Small intestine (tissue), 16 donors: ENCODE measurements at places on chromosomes 1 and 21. TPM values are rescaled to one million over a fixed set of nuclear protein-coding genes. Genes with fewer than 3 reads are reported as not detected.
A peak's percentile ranks its signal among the peaks of the same experiment; 100 is the strongest.

The TMEM125 gene
- polyA plus RNA-seq, result 94.3 TPM

The GJA9 gene
- polyA plus RNA-seq, result not detected

GRCh38 chr1:212237651-212238050 is 47.6 kb upstream of the PPP2R5A start:
- peak; percentile 82 for DNase-seq

- no peak for DNase-seq
Observed at GRCh38 chr1:190679983-190680382, 202.3 kb upstream of the BRINP3 start.

GRCh38 chr1:175150596-175151319 is 41.8 kb downstream of the KIAA0040 start:
- DNase-seq, result no peak

DNA sequence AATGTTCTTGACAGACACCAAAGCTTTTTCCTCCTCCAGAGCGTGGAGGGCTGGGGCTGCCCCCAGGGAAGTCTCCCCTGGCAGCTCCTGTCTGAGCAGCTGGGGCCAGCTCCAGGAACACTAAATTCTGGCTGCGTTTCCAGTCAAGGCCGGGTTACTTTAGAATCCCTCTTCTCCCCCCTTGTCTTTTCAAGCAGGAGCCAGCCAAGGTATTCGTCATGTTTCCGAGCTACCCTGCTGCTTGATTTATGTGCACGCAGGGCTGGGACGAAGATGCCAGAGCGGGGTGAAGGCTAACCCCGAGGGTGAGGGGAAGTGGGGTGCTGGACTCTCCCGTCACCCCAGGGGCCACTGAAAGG is 68.1 kb upstream of the ANGPTL1 start:
- DNase-seq, result no peak

DNA sequence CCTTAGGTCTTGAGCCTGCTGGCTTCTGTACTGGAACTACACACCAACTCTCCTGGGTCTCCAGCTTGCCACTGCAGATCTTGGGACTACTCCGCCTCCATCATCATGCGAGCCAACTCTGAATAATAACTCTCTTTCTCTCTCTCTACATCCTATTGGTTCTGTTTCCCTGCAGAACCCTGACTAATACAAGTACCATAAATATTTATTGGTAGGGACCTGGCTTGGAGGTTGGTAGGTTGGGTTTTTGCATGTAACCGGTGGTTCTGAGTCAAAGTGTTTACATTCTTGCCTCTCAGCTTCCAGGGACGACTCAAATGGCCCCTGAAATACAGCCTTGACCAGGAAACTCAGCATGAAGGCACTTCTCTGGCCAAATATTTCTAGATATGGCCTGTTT is 110.4 kb downstream of the KCND3 start:
- no peak for DNase-seq

The HORMAD1 gene
- not detected for polyA plus RNA-seq

- no peak for DNase-seq
Observed at GRCh38 chr1:167820684-167821355, 93.1 kb downstream of the ADCY10 start.

The SEMA6C gene
- 73.5 TPM for polyA plus RNA-seq

- DNase-seq, result peak; percentile 59
Observed at GRCh38 chr1:165928075-165928731, 100.8 kb downstream of the UCK2 start.

The C1QTNF12 gene
- polyA plus RNA-seq, result 39.8 TPM

DNA sequence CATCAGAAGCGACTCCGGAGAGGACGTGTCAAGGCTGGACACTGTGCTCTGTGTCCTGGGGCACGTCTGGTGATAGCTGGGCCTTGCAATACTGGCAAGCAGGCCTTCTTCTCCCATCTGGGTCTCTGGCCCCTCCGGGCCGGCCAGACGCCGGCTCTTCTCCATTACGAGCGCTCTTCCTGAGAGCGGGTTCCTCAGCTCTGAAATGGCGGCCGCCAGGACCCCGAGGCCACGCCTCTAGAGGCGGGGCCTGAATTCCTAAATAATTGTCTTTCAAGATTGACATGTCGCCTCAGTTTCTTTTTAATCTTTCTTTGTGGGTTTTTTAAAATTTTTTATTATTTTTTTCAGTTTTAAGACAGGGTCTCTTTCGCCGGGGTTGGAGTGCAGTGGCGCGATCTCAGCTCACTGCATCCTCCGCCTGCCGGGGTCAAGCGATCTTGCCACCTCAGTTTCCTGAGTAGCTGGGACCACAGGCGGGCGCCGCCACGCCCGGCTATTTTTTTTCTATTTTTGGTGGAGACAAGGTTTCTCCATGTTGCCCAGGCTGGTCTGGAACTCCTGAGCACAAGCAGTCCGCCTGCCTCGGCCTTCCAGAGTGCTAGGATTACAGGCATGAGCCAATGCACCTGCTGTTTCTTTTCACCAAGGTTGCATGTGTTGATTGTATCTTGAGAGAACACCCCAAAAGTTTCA is 9.2 kb downstream of the RNF2 start:
- DNase-seq, result no peak

The TPTE gene
- not detected for polyA plus RNA-seq

The OR2L3 gene
- polyA plus RNA-seq, result not detected

DNA sequence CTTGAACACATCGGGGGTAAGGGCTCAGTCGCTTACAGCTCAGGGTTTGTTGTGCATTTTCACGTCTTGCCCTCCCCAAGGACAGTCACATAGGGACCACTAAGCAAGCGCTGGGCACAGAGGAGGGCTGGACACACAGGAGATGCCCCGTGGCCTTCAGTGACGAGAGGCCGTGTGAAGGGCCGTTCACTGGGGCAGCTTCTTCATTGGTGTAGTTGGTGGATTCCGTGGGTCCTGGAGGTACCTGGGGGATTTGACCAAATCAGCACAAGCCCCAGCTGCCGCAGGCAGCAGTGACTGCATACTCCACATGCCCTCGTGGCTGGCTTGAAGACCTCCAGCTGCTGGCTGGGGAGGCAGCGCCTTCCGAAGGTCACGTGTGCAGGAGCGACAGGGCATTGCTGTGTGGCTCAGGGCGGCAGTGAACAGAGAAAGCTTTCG is 100.8 kb upstream of the C1orf174 start:
- no peak for DNase-seq

- no peak for DNase-seq
Observed at GRCh38 chr1:206003854-206004800, 932 bp upstream of the RAB7B start.

DNA sequence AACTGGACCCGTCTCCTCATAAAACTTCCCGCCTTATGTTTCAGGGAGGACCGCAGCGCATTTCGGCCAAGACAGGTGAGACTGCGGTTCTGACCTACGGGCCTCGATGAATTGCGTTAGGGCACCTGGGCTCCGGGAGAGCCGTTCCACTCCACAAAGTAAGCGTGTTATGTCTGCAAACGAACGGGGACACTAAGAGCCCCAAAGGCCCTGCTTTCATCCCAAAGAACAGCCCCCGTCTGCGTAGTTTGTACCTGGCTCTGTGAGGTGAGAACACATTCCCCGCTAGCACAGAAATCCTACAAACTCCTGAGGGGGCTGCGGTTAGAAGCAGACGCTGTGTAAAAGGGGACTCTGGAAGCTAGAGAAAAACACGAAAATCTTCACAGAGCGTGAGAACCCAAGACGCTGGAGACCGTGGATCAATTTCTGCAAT is 41.6 kb upstream of the PPIAL4F start:
- DNase-seq, result no peak

- no peak for DNase-seq
Observed at GRCh38 chr1:17228619-17229018, 20.3 kb upstream of the PADI3 start.

- DNase-seq, result peak; percentile 57
Observed at GRCh38 chr1:185733818-185734735, at the start of gene HMCN1. HMCN1 (plus strand) TSS chr1:185734391; CDS start chr1:185734780, 389 bp downstream.

DNA sequence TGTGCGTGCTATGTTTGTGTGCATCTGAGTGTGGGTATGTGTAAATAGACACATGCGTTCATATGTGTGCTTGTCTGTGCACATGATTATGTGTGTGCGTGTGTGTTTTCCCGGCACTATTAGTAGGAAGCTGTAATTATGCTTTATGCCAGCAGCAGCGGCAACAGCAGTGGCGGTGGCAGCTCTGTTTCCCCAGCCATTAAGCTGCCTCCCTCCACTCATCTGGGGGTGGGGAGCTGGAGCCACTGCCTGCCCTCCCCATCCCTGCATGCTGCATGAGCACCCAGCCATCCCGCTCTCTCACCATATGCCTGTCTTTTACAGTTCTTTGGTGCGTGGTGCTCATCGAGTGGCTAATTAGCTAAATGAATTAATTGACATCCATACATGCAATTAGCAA is 30.5 kb upstream of the ACOT11 start:
- DNase-seq, result no peak

GRCh38 chr1:53543130-53543777 is 84.1 kb downstream of the DMRTB1 start:
- no peak for DNase-seq

DNA sequence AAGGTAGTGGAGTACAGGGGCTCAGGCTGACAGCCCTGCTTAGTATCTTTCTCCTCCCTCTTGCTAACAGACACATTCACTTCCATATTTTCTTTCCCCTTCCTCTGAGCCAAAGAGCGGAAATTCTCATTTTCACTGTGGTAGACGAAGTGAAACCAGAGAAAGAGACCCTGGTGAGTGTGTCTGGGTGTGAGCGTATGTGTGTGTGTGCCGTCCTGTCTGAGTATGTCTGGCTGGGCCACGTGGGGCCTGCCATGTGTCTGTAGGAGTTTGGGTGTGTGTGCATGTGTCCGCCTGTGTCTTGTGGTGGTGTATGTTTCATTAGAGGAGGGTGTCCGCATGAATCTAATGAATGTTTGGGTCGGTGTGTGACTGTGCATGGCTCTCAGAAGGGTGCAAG is 1.7 kb downstream of the COL8A2 start:
- DNase-seq, result no peak

DNA sequence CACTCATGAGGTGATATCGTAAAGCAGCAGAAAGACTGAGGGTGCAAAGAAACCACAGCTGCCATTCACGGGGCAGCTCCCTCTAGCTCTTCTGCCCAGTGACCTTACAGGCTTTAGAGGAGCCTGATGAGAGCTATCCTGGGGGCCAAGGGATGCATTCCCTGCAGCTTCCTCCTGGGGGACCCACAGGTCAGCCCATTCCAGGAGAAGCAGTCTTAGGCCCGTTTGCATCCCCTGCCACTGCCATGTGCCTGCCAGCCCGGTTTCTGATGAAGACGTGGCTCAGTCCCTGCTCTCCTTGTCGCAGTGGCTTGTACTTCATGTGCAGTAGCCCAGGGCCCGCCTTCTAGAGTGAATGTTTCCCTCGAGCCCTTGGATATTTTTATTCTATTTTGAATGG is 22.8 kb downstream of the ATP5PO start:
- no peak for DNase-seq

DNA sequence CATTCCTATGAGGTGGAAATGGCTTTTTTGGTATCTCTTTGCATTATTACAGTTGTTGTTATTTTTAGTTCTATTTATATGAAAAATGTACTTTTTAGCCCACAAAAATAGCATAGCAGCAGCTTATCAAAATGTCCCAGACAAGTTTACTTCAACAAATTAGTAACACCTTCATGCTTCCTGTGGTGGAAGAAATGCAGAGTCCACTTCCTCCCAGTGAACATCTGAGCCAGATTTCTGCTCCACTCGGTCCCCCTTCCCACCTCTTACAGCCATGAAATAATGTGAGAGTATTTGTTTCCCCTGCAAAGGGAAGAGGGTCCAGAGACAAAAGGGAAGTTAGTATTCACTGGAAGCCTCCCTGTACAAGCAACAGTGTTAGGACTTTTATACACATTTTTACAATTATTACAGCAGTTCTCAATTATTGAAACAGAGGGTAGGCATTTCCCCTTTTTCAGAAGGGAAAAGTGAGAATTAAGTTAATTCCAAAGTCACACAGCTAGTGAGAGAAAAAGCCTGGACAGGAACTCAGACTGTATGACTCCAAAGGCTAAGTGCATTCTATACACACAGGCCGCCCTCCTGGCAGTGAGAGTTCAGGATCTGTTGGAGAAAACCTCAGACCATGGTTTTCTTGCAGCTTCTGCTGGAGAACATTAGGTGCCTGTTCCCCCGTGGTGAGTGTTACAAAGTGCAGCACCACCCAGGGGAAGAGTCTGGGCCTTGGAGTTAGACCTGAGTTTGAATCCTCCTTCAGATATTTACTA is 126.5 kb downstream of the PBX1 start:
- no peak for DNase-seq

- DNase-seq, result no peak
Observed at GRCh38 chr21:15353546-15353945, 288.7 kb upstream of the NRIP1 start.

The PLEKHA6 gene
- polyA plus RNA-seq, result 27.4 TPM

GRCh38 chr1:94504601-94505000 is 37.0 kb downstream of the F3 start:
- DNase-seq, result no peak

- no peak for DNase-seq
Observed at GRCh38 chr1:75129983-75130789, 4.0 kb upstream of the LHX8 start.

The NMNAT2 gene
- polyA plus RNA-seq, result not detected

DNA sequence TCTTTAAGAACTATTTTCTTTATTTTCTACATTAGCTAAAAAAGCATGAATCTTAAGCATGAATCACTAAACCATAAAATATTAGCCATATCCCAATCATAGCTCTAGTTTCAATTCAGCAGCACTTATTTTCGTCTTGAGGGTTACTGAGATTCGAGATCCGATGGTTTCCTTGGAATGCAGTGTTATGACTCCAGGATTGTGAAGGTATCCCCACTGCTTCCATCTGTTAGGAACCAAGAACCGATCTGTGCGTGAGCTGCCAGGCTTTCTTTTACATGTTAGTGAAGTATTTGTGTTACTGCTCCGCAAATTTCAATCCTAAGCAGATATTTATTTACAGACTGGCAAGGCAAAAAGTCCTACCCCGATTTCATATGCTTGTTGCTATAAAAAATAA is 18.8 kb downstream of the TNFRSF9 start:
- no peak for DNase-seq

DNA sequence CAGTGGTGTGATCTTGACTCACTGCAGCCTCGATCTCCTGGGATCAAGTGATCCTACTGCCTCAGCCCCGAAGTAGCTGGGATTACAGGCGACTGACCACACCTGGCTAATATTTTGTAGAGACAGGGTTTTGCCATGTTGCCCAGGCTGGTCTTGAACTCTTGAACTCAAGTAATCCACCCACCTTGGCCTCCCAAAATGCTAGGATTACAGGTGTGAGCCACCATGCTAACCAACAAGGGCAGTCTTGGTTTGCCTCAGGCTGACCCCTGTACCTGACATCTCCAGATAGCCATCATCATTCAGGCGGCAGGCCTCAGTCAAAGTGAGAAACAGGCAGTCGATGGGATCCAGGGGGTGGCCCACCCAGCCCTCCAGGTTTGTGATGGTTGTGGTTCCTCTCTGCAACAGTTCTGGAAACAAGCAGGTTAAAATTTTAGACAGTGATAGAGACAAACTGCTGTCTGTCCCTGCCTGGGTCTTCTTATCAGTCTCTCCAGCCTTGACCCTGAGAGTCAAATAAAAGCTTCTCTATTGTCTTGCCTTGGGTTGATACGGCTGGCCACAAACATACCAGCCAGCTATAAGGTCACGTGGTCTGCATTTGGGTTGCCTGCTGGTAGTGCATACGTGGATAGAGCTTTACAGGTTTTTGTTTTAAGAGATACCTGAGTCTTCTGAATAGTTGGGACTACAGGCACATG is 26.8 kb downstream of the UROD start:
- DNase-seq, result no peak
